ENCODE measurements at places on chromosomes 1 and 21. TPM values are rescaled to one million over a fixed set of nuclear protein-coding genes. Genes with fewer than 3 reads are reported as not detected.

Gene GBP5
- total RNA-seq = 67.2 TPM

Gene HPDL
- 41.5 TPM for total RNA-seq

Gene TINAGL1
- not detected for total RNA-seq

Gene CRYAA
- not detected for total RNA-seq

Gene KCNJ10
- not detected for total RNA-seq

Gene NT5C1A
- not detected for total RNA-seq

Gene CNIH3
- total RNA-seq = 1.6 TPM

Gene STXBP3
- total RNA-seq = 43.2 TPM

Gene HJV
- not detected for total RNA-seq

Gene FAM3B
- not detected for total RNA-seq

Gene AMY2A
- total RNA-seq = not detected

Gene KCND3
- not detected for total RNA-seq

Gene CSF3R
- total RNA-seq = 0.11 TPM

Gene PCBP3
- total RNA-seq = 0.35 TPM

Gene KIAA1614
- 0.22 TPM for total RNA-seq

GRCh38 chr1:43542527-43543458 lies 12.1 kb downstream of the PTPRF start:
- no peak for DNase-seq

- no peak for DNase-seq
Measured at GRCh38 chr1:86416343-86416742, 7.6 kb upstream of the CLCA2 start.

DNA sequence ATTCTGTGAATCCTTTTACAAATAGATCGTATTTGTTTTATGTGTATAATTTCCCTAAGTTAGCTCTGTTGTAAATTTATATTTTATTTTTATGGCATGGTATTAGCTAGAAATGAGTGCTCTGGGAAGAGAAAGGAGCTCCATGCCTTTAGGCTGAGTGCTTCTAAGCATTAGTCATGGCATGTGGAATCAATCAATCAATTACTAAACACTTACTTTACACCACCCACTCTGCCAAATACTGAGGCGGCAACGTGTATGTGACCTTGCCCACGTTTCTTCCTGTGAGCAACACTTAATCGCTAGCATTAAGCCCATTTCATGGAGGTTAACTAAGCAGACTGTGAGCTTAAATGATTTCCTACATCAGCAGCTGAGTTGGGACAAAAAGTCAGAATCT lies 7.2 kb upstream of the BECN2 start:
- no peak for DNase-seq

DNA sequence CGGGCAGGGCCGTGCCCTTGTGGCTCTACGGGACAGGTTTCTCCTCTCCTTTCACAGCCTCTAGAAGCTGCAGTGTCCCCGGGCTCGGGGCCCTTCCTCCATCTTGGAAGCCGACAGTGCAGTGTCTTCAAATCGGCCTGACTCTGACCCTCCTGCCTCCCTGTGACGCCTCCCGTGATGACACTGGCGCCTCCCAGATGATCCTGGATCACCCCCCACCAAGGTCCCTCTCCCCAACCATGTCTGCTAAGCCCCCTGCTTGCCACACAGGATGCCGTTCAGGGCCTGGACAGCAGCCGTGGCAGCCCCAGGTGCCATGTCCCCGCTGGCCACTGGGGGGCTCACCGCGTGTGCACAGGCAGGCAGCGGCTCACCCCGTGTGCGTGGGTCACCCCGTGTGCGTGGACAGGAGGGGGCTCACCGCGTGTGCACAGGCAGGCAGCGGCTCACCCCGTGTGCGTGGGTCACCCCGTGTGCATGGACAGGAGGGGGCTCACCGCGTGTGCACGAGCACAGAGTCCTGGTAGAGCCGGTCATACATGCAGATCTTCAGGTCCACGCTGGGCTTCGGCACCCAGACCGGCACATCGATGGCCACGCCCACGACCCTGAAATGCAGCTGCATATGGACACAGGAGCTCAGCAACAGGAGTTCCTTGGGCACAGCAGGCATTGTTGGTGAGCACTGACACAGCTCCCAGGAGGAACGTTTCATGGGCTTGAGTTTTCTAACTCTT lies 24.9 kb upstream of the TMEM52 start:
- peak; percentile 33 for DNase-seq

- DNase-seq = no peak
Measured at GRCh38 chr1:200751717-200752116, 13.0 kb downstream of the CAMSAP2 start.

- DNase-seq = no peak
Measured at GRCh38 chr1:185957441-185958363, 223.5 kb downstream of the HMCN1 start.

- DNase-seq = no peak
Measured at GRCh38 chr1:158077411-158078256, 84.2 kb downstream of the KIRREL1 start.

- DNase-seq = no peak
Measured at GRCh38 chr1:7896994-7897393, 43.6 kb downstream of the TNFRSF9 start.

DNA sequence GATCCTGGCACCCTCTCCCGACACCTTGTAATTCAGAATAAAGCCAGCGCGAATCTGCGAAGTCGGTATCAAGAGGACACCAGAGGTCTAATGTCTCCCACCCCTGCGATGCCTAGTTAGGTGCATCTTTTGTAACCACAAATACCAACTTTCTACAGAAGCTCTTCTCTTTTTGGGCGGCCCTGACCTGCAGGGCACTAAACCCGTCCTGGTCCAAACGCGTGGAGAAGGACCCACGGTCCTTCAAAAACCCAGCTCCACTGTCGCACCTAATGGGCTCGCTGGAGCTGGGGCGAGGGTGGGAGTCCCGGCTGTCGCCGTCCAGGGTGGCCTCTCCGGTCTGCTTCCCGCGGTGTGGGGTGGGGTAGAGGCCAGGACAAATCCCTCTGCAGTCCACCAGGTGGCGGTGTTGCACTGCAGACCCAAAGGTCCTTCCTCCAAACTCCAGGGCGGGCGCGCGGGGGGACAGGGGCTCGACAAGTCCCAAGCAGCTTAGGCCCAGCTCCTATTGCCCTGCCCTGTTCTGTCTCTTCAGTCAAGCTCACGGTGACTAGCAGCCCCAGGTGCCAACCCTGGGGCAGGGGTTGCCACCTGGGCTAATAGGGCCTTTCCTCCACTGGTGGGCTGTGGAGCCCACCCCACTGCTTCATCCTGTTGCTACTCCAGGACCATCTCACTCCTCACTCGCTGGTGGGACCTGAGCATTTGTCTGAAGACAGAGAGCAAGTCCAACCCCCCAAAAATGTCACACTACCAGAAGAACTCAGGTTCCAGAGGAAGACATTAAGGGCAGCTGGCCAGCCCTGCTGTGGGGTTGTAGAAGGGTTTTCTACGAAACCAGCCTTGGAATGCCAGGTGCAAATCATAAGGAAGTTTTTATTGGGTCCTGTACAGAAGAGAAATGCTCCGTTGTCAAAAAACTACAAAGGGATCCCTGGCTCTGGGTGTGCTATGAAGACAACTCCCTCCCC lies 2.8 kb downstream of the HES3 start:
- peak; percentile 68 for DNase-seq

GRCh38 chr1:6358757-6359201 lies 34.8 kb downstream of the ACOT7 start:
- DNase-seq = peak; percentile 71

- DNase-seq = no peak
Measured at GRCh38 chr1:5664081-5664768, 328.0 kb downstream of the NPHP4 start.

- no peak for DNase-seq
Measured at GRCh38 chr21:41429925-41430491, 4.0 kb downstream of the MX1 start.

GRCh38 chr1:164614316-164614715 lies 55.3 kb downstream of the PBX1 start:
- no peak for DNase-seq

- no peak for DNase-seq
Measured at GRCh38 chr1:160907976-160908375, 23.0 kb upstream of the ITLN1 start.

DNA sequence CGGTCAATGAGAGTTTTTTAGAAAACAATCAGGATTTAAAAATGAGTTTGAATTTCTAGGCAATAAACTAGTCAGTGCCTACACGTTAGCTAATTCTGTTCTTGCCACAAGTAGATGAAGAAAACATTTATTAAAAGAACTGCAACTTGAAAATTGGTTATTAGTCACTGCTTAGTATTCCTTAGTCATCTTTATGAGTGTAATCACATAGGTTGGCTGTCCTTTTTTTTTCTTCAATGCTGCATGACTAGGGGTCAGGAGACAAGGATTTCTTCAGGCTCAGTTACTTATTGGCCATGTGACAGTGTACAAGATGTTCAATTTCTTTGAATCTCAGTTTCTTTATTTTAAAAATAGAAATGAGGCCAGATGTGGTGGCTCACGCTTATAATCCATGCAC lies 17.1 kb downstream of the SOAT1 start:
- DNase-seq = no peak

DNA sequence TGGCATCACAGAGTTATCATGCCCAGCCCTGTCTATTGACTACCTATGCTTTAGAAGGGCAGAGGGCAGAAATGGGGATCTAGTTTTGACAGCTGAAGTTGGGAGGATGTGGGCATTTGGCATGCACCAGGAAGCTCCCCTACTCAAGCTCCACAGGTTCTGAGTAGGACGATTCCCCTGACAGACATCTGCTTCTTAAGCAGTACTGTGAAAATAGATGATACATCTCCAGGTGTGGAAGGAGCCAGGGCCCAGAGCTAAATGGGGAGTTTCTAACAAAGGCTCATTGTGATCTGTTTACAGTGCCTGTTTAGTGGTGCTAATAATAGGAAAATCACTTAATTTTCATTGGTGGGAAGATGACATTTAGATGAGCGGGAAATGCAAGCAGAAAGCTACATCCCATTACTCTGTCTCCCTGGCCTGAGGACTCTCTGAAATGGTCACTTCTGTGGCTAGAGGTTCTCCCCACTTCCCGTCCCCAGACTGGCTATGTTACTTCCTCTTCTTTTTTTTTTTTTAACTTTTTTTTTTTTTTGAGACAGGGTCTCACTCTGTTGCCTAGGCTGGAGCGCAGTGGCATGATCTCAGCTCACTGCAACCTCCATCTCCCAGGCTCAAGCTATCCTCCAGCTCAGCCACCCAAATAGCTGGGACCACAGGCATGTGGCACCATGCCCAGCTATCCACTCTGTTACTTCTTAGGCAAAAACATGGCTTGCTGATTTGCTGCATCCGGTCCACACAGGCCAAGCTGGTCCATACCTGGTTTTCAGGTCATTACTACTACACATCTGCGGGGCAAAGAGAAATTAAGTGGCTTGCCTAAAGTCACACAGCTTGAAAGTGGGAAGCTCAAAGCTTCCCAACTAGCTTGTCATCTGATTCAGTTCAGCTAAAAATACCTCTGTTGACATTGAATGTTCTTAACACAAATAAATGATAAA lies 23.2 kb upstream of the CNIH3 start:
- DNase-seq = no peak

- DNase-seq = no peak
Measured at GRCh38 chr1:95049935-95050334, 22.8 kb downstream of the ALG14 start.

GRCh38 chr21:27695246-27695645 lies 728.4 kb upstream of the ADAMTS5 start:
- DNase-seq = no peak

DNA sequence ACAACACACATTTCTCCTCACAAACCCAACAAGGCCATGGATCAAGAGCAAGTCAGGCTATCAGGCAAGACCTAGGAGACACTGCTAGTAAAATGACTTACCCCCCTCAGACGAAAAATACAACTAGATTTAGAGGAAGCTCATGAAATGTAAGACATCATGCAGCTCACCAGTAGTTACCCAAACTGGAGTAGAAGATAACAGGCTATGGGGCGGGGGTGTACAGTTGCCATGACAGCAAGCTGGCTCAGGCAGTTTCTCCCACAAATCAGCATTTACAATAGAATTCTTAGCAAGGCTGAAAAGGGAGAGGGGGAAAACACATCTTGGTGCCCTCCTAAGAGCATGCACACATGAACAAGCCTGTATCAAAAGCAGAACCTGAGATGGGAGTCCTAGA lies 13.9 kb downstream of the TPM3 start:
- DNase-seq = no peak

- DNase-seq = no peak
Measured at GRCh38 chr1:207612762-207613161, 32.2 kb upstream of the CR1L start.

DNA sequence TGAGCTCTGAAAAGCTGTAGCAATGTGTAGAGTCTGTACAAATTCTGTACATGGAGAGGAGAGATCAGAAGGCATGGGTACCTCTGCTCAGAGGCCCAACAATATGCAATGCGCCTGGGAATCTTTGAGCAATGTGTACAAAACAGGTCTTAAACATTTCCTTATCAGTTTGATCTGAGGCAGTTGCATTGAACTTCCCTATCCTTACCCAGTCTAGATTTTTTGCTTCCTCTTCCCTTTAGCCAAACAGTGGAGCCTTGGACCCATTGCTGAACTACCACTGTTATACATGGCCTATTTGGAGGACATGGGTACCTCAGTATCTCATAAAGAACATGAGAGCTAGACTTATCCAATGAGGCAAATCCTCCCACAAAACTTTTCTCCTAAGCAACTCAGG lies 12.6 kb upstream of the MNDA start:
- no peak for DNase-seq

DNA sequence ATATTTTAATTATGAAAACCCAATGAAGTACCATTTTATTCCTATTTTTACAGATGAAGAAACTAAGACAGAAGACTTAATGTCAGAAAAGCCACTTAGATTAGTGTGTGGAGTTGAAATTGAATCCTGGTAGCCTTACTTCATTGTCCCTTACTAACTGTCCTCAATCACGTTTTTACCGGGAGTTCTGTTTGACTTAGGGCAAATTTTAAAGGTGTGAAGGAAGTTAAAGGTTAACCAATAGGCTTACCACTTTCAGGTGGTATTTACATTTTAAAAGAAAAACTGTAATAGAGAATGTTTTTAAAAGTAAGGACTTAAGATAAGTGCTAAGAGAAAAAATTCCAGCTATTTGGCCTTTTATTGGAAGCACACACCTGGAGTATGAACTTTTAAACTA lies 12.4 kb downstream of the RRP15 start:
- DNase-seq = no peak

- DNase-seq = no peak
Measured at GRCh38 chr1:219302697-219303096, 129.0 kb downstream of the LYPLAL1 start.

- peak; percentile 33 for DNase-seq
Measured at GRCh38 chr1:235253219-235253962, 74.6 kb downstream of the ARID4B start.

- no peak for DNase-seq
Measured at GRCh38 chr1:36638268-36638667, 155.6 kb upstream of the CSF3R start.

DNA sequence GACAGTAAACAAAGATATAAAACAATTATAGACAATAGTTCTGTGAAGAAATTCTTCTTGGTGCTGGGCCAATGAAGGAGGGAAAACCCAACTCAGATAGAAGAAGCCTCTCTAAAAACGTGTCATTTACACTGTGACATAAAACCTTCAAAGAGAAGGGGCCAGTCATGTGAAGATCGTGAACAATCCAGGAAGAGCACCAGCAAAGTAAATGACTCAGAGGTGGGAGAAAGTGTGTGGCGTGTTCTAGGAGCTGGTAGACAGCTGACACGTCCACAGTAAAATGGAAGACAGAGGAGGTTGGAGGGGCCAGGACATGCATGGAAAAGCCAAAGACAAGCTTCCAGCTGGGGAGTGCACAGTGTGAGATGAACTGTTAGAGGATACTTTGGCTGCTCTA lies 143.6 kb downstream of the VAV3 start:
- DNase-seq = no peak

- DNase-seq = no peak
Measured at GRCh38 chr1:232369451-232370296, 260.3 kb downstream of the SIPA1L2 start.
